Cerebellar nuclear complex (tissue), 1 donor: ENCODE measurements at places on chromosomes 1 and 21.

DNA sequence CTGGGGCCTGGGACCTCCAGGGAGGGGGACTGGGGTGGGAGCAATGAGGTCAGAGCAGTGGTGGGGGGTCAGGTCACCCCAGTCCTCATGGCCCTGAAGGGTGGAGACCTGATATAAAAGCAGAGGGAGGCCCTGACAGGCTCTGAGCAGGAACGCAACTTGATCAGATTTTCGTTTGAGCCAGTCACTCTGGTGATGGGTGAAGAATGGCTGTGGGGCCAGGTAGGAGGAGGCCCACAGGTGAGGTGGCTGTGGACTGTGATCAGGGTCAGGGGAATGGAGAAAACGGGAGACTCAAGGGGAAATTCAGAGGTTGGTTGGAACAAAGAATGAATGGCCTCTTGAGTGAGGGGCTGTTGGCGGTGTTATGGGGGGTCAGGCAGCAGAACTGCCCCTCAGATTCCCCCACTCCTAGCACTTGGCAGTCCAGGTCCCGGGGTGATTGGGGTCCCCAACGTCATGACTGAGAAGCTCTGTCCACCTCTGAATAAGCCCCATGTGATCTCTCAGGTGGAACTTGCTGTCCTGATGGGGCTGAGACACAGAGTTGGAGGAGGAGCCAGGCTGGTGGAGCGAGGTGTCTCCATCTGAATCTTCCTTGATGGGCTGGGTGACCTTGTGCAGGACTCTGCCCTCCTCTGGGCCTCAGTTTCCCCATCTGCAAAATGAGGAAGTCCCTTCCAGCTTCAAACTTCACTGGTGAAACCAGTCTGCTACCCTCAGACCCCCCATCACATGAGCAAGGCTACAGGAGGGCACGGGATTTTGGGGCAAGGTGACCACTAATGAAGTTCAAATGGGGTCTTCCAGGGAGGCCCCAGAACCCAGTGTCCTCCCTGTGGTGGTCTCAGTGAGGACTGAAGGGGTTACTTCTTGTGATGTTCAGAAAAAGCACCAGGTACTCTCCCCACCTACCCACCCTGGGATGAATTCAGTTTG, 683.0 kb downstream of the MATN1 start:
- DNase-seq: no peak

DNA sequence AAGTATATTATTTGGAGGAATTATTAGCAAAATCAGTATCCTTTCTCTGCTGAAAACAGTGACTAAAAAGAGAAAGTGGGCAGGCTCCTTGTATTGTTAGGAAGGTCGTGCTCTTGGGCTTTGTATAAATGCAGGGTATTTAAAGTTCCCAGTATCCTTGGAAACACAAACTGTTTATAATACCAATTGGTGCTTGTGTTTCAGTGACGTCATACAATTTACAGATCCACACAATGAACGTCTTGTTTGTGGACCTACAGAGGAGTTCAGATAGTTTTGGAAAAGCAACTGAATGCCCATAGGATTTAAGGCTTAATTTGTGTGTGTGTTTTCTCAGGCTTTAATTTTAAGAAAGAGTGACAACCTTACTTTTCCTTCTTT, 168.2 kb downstream of the RASAL2 start:
- no peak for DNase-seq

GRCh38 chr1:222750651-222751050, 13.6 kb downstream of the FAM177B start:
- no peak for DNase-seq

DNA sequence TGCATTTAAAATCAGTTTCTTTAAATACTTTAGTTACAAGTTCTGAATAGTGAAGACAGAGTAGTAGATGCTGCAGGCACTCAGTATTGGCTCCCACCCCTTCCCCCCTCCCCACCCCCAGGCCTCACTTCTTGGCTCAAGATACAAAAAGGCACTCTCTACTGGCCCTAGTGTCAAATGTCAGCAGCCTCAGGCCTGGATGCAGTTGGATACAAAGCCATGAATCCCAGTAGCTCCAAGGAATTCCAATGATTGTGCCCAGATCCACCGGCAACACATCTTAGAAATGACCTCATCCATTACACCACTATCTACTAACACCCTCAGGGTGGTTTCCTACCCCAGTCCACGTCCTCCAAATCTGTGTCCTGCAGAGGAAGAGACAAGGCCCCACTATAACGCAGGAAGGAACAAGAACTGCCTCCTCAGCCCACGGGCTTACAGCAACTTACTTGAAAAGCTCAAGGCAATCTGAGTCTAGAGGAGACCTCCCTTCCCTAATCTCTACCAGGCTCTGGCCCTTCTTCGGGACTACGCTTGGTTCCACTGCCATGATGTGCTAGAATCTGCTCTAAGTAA, 17.6 kb downstream of the ACADM start:
- DNase-seq: no peak

GRCh38 chr1:51293898-51294515, 36.4 kb downstream of the TTC39A start:
- DNase-seq: no peak

- DNase-seq: no peak
These were observed 10.7 kb downstream of the IVL start for GRCh38 chr1:152919071-152919470.

DNA sequence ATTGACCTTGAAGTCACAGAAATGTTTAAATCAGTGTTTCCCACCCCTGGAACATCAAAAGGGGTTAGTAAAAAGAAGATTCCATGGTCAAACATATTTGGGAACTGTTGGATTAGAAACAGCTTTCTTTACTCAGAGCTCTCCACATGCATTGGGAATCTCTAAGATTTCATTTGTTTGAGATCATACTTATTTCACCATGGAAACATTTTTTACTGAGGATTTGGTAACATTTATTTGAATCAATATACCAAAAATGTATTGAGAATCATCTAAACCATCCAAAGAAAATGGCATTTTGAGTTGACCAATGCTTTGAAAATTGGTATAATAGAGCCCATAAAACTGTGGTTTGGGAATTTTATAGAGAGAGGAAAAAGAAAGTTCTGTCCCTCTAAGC, 25.3 kb downstream of the NGF start:
- no peak for DNase-seq

GRCh38 chr21:33196941-33197374, 32.8 kb upstream of the IFNAR2 start:
- DNase-seq: peak; percentile 30

DNA sequence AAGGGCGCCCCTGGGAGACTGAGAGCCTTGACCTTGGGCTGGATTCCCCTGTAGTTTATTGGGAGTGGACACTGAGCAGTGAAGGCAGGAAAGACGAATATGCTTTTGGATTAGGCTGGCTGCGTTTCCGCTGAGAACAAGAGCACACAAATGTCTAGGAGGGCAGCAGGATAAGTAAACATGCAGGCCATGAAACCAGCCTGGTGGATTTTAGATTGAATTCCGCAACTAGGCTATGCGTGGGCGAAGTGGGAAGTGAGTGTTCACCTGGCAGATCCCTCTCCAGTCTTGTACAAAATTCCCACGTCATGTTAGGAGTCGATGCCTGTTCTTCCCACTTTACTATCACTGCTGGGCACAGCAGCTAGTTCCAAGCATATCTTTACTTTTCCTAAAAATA, 21.4 kb upstream of the KCNJ6 start:
- no peak for DNase-seq

DNA sequence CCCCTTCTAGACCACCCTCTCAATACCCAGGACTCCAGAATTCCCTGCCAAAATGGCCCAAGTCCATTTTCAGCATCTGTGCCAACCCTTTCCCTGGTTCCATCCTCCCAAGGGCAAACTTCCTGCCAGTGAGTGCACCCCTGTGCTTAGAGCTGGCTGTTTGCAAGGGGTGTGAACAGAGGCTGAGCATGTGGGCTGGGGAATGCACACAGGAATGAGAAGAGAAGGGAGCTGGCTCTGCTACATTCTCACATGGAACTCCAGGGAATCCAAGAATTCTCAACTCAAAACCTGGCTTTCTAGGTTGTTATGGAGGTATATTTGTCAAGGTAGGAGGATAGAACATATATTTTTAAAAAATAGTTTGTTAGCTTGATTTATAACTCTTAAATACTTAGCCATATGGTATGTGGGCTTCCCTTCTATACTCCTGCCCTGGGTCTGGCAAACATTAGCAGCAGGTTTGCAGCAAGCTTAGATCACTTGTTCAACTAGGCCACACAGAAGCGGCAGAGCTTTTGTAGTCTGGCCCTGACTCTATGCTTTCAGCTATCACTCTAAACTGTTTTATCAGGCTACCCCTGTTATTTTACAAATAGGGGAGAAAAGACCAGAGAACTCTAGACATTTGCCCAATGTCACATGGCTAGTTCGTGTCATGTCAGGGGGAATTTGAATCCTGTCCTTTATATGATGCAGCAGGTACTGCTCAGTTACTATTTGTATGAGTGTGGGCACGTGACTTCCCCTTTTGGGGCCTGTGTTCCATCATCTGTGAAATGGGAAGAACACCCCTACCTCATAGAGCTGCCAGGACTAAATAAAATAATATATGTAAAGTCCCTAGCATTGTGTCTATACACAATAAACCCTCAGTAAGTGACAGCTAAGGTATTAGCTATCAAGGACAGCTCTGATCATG, 8.1 kb upstream of the STMN1 start:
- DNase-seq: no peak

- no peak for DNase-seq
These were observed 10.1 kb downstream of the IFNAR1 start for GRCh38 chr21:33334824-33335223.

- DNase-seq: no peak
These were observed 111.8 kb upstream of the PRMT6 start for GRCh38 chr1:106944721-106945120.

DNA sequence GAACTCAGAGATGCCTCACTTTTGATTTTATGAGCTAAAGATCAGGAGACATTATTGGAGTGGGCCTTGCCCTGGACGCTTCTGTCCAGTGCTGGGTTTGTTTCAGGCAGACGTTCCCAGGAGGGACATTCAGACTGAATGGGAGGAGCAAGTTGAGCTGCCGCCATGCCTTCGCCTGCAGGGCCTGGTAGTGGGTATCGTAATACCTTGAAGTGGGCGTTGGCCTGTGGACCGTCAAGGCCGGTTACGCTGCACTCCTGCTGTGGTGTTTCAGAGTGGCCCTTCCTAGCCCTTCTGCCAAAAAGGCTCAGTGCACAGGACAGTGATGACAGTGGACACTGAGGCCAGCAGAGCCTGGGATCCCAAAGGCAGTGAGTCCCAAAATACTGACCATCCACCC, 1.6 kb downstream of the FAM3B start:
- no peak for DNase-seq

DNA sequence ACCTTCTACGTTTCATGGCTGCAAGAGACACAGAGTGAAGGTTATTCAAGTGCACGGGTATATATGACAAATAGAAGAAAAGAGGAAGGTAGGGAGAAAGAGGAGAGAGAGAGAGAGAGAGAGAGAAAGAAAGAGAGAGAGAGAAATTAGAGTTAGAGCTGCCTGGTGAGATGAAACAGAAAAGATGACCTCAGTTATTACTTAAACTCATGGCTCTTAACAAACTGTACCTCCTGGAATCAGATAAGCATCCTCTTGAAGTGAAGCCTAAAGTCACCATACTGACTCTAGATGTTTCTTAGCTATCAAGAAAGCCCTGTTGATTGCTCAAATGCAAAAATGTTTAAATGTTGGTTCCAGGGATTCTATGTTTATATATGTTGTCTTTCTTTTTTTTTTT, 597.7 kb upstream of the ZP4 start:
- no peak for DNase-seq
